NCI-H524 treated with DMSO at 0.1 percent for 48 hours (cell line): ENCODE measurements at places on chromosomes 16 and 17.

- DNase-seq: no peak
Measured at GRCh38 chr16:81946206-81946605, 65.1 kb downstream of the SDR42E1 start.

DNA sequence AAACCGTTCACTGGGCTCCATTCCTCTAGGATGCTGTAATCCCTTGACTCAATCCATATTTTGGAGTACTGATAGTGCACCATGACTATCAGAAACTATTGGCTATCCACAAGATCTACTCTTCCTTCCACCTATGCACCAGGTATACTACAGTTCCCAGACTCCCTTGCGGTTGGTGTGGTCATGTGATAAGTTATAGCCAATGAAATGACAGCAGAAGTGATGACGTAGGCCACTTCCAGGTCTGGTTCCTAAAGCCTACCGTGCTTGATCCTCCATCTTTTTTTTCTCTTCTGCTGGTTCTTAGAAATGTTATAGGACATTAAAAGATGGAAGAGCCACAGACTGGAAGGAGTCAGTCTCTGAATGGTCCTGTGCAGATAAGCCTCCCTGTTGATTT is 278.8 kb upstream of the C16orf82 start:
- DNase-seq: no peak

DNA sequence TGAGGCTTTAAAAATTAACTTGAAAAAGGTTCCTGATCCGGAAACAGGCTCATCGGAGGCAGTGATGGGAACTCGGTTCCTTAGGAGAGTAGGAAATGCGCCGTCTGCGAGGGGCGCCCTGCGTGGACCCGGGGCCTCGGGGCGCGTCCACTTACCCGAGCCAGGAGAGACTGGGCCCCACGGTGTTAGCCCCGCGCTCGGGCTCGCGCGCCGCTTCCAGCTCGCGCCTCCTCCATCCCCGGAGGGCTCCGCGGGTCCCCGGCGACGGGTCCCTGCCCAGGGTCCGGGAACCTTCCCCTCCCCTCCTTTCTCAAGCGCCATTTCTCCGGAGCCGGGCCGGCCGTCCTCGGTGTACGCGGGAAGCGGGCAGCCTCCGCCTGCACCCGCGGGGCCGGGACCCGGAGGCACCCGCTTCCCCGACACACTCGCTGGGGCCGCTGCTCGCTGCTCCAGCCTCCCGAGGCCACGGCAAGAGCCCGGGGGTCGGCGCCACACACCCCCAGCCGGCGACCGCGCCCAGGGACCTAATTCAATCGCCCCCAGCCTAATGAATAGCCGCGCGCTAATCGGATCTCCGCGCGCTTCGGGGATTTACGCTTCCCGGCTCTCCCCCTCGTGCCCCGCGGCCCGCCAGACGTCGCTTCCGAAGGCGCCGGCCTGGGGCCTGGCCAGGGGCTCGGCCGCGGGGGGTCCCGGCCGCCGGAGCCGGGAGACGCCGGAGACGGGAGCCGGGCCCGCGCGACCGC is 2.2 kb upstream of the BAHCC1 start:
- no peak for DNase-seq

GRCh38 chr17:44006272-44006597 is 1.8 kb downstream of the NAGS start:
- no peak for DNase-seq

GRCh38 chr17:61799812-61800484 is 63.4 kb downstream of the BRIP1 start:
- no peak for DNase-seq

GRCh38 chr17:31580706-31581490 is 189.4 kb downstream of the RAB11FIP4 start:
- no peak for DNase-seq

DNA sequence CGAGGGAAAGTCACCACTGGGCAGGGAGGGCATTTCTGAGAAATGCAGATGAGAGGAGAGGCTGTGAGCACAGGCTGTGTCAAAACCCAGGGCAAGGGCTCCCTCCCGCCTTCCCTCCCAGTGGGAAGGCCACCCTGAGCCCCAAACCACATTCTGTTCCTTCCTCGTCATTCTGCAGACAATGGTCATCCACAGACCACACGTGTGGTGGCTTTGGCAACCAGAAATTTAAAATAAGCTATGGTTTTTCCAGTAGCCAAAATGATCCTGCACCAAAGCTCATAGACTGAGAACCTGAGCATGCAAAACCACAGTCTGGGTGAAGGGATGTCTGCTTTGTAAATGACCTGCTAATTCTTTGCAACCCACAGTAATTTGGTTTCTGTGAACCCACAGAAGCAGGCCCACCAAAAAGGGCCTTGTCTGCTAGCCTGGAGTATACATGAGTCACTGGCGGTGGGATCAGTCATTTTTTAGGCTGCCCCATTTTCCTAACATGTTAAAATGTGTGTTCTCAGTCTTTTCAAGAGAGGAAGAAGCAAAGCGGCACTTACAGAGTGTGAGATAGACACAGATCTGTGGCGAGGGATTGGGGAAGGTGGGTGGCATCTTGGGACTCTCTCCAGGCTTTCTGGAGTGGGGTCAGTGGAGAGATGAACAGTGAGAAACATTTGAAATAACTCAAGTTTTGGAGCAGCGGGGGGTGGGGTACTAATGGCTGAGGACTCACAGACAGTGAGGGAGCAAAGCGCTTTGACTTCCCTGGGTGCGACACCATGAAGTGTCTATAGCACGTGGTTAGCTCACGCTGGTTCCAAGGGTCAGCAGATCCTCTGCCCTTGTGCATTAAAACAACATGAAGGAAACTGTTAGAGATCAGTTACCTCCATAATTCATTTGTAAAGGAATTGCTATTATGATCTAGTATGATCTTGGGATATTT is 20.5 kb downstream of the GRB7 start:
- DNase-seq: no peak

- DNase-seq: no peak
Measured at GRCh38 chr16:85417156-85417860, 195.8 kb upstream of the GSE1 start.

GRCh38 chr16:27817038-27817437 is 246.5 kb downstream of the GSG1L start:
- DNase-seq: no peak

- DNase-seq: no peak
Measured at GRCh38 chr17:79841369-79842135, 2.3 kb upstream of the CBX4 start.

GRCh38 chr16:6428861-6429260 is 903.8 kb upstream of the RBFOX1 start:
- no peak for DNase-seq

DNA sequence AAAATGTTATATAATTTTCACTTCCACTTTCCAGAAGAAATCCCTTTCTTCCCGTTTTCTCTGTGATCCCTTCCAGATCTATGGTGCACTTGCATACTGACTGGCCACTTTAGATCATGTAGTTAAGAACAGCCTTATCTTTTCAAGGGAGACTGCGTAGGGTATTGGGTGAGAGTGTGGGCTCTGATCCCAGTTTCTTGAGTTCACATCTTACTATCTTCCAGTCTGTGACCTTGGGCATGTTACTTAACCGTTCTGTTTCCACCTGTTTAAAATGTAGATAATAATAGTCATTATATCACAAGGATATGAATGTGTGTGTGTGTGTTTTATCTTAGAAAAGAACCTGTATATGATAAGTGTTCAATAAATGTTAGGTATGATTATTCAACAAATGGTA is 83.7 kb downstream of the TANGO6 start:
- no peak for DNase-seq

- DNase-seq: no peak
Measured at GRCh38 chr17:57624386-57624785, 120.7 kb downstream of the CCDC182 start.

DNA sequence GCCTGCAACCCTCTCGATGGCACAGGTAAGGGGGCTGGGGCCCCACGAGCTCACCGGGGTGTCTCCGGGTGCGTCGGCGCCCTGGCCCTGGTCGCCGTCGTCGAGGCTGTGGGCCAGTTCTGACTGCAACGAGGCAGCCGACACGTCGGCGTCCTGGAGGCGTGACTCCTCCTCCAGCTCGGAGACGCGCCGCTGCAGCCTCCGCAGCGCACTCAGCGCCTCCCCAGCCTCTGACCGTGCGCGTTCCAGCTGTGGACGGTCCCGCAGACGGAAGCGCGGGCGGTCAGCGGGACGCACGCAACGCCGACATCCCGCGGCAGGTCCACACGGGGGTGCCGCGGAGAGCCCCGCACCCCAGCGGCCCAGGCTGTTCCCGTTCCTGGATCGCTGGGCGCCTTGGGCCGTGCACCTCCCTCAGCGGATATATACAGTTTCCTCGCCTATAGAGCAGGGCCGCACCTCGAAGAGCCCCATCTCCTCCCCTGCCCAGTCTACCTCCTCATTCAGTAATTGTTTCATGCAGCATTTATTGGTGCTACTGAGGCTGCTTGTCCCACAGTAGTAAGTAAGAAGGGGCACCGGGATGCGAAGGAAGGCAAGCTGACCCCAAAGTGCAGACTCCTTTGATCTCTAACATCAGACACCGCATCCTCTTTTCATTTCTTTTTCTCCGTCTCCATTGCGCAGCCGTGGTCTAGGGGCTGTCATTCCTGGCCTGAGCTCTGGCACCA is 5.8 kb downstream of the THOC6 start:
- DNase-seq: no peak

GRCh38 chr16:62041401-62041800 is 5.2 kb upstream of the CDH8 start:
- no peak for DNase-seq

DNA sequence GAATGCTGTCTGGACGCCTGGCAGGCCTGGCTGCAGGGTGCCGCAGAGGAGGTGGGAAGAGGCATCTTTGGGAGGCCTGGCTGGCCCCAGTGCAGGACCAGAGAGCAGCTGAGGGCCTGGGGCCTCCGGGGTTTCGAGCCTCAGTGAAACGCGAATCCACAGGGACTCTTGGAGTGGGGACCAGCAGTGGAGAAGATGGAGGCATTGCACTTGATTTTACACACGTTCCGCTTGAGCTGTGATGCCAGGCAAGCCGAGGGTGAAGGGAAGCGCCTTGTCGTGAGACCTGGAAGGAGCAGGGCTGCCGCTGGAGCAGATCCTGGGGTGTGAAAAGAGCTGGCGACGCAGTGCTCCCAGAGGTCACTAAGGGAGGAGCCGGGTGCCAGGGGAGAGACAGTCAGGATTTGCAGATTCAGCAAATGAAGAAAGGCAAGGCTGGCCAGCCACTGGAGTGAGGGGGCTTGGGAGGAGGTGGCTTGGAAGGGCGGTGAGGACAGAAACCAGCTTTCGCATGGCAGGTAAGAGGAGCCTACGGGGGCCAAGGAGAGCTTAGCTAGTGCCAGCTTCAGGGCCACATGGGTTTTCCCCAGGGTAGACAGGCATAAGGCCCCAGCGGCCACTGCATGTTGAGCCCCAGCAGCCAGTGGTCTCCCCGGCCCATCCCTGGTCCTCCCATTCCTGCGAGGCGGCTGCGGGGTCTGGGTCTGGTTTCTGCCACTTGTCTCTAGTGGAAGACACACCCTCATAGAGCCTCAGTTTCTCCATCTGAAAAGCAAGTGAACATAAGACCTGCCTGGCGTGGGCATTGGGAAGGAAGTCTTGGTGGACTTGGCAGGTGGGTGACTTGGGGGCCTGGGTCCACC is 175.2 kb upstream of the CHMP6 start:
- DNase-seq: no peak

DNA sequence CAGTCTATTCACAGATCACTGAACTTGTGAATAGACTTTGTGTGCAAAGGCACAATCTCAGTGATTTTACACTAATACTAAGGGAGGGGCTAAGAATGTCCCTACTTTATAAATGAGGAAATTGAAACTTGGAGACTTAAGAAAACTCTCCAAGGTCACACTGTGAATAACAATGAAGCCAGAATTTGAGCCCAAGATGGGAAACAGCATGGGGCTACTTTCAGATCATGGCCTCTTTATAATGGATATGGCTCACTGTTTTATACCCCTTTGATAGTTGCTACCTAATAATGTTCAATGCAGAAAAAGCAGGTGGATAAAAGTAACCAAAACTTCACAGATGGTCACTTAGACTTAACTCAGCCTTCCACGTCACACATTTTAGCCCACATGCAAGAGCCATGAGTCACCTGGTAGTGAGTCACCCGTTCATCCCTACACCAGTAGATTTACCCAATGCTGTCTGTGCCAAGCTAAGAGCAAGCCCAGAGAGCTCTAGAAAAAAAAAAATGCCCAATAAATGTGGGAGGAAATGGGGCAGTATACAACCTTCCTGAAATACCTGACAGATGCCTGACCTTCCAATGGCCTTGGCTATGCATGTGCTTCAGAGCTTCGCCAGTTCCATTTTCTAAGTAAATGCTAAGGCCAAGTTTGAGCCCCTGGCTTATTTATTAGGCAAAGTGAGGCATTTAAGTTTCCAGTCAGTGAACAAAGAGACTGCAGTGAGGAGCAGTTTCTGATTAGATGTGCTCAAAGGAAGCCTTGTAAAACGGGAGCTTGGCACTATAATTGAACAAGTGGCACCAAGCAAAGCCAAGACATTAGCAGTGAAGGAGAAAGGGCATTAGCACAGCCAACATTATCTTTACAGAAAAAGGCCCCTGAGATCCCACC is 219.7 kb downstream of the TMEM114 start:
- DNase-seq: no peak

DNA sequence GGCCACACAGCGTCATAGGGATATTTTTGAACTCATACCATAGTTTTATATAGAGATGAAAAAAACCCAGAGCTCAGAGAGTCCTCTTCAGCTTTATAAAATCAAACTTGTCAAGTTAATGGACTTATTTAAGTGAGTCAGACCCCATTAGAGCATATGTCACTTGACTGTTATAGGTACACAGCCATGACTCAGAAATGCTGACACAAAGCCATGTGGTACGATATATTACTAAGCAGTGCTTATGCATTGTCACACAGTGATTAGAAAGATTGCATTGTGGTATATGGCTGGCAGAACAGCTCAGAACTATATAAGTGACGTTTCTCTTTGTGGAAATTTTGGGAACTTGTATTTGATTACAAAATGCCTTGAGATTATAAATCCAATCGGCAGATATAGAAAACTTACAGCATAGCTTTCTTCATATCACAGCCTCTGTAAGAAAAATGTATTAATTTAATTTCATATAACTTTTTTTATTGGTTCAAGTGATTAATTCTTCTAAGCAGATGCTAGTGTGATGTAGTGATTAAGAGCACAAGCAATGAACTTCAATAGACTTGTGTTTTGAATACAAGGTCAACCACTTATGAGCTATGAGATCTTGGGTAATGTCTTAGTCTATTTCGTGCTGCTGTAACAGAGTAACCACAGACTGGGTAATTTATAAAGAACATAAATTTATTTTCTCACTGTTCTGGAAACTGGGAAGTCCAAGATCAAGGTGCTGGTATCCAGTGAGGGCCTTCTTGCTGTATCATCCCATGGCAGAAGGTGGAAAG is 25.8 kb upstream of the GINS3 start:
- peak; percentile 49 for DNase-seq

- no peak for DNase-seq
Measured at GRCh38 chr17:58384897-58385296, 32.4 kb downstream of the RNF43 start.
